Upper lobe of left lung (tissue), 6 donors: ENCODE measurements at places on chromosomes 6 and 20. TPM values are rescaled to one million over a fixed set of nuclear protein-coding genes. Genes with fewer than 3 reads are reported as not detected.

SMLR1 gene
- 0.33 TPM for total RNA-seq

LY6G5B gene
- 13.5 TPM for total RNA-seq

E2F1 gene
- 5.5 TPM for total RNA-seq

UBD gene
- not detected for total RNA-seq

TMEM170B gene
- total RNA-seq, result 12.9 TPM

MUCL3 gene
- total RNA-seq, result 1.8 TPM

GNMT gene
- total RNA-seq, result 10.5 TPM

NMBR gene
- not detected for total RNA-seq

SLC4A11 gene
- 2.6 TPM for total RNA-seq
